ENCODE measurements at places on chromosomes 11 and 22.

- DNase-seq = no peak
Measured at GRCh38 chr11:69648679-69649575, 8.0 kb downstream of the CCND1 start.

DNA sequence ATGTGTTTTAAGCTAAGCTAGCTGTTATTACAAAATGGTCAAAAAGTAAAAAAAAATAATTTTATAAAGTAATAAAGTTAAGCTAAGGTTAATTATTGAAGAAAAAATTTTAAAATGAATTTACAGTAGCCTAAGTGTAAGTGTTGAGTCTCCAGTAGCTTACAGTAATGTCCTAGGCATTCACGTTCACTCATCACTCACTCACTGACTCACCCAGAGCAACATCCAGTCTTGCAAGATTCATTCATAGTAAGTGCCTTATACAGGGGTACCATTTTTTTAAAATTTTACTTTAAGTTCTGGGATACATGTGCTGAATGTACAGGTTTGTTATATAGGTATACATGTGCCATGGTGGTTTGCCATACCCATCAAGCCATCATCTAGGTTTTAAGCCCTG is 11.6 kb upstream of the OOSP4B start:
- no peak for DNase-seq

DNA sequence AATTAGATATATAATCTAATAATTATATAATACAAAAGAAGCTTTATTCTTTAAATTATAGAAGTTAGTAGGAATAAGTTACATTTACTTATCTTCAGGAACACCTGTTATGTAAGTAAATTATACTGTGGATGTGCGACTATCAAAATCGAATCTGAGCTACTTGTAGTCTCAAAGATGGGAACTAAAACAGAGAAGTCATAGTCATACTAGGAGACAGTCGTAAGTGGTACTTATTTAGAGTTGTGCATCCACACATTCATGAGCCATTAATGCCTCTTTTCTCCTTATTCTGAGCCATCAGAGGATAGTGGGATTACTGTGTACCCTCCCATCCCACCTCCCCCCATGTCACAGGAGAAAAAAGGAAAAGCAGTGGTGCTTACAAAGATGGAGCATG is 114.4 kb downstream of the CADM1 start:
- no peak for DNase-seq

- no peak for DNase-seq
Measured at GRCh38 chr11:90223248-90223585, 368 bp upstream of the CHORDC1 start.

DNA sequence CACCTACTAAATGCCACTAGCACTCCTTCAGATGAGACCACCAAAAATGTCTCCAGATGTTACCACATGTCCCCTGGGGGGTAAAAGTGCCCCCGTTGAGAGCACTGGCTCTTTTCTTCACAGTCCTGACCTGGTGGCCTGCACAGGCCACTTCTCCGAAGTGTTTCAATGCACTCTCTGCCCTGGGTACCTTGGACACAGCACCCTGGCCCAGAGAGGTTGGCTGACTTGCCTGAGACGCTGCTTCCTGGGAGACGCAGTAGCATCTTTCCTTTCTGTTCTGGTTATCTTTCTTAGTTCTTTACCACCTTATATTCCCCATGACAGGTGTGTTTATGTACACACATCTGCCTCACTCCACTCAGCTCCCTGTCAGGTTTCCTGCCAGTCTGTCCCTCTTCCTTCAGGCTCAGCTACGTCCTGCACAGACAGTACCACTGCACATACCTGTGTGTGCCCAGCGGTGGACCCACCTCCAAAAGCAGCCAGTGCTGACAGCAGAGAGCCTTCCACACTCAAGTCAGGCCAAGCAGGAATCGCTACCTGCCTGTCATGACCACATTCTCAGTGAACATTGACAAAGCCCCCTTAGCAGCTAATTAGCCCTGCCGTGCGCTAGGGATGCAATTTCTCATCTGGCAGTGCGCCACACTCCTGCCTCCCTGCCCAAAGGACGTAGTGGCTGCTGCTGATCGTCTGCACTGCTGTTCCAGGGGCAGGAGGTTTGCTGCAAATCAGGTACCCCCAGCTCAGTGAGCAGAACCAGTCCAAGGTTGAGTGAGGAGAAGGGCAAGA is 39.0 kb downstream of the FAM83F start:
- no peak for DNase-seq

DNA sequence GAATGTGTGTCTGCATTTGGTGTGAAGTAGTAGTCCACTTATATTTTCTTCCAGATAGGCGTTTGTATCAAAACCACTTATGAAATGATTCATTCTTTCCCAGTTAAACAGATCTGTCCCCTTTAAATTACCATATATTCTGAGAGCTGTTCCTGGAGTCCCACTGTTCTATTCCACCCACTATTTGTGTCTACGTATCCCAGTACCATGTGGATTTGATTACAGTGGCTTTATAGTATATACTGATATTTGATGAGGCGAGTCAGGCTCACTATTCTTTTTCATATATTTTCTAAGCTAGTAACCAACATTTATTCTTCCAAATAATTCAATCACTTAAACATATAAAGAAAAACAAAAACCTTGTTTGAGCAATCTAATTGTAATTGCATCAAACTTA is 81.9 kb upstream of the RASSF10 start:
- no peak for DNase-seq

DNA sequence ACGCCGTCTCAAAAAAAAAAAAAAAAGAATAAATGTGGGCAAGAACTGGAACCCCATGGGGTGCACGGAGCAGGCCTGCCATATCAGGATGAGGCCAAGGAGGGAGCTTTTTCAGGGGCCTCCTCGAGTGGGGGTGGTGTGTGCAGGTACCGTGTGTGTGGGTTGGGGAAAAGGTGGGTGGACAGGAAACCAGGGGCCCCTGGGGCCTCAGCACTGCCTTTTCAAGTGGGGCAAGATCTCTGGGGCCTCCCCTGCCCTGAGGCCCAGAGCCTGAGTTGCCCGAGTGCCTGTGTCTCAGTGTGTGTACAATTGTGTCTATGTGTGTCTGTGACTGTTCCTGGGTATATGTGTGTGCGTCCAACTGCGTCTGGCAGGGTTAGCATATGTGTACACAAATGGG is 23.8 kb downstream of the TEF start:
- peak; percentile 22 for DNase-seq

DNA sequence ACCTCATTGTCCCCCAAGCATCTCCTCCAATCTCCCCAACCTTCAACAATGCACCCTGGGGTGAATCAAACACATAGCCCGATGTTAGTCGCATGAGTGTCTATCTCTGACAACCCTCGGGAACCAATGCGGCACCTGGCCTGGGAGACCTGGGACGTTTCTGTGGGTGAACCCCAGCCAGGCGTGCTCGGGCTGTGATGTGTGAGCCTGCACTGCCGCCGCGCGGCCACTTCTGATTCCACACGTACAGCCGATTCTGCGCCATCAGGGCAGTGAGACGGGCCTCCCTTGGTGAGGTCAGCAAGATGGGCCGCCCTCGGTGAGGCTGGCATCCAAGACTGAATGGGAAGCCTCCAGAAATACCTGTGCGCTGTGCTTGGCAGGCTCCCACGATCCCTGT is 5.2 kb upstream of the H19 start:
- DNase-seq = no peak

DNA sequence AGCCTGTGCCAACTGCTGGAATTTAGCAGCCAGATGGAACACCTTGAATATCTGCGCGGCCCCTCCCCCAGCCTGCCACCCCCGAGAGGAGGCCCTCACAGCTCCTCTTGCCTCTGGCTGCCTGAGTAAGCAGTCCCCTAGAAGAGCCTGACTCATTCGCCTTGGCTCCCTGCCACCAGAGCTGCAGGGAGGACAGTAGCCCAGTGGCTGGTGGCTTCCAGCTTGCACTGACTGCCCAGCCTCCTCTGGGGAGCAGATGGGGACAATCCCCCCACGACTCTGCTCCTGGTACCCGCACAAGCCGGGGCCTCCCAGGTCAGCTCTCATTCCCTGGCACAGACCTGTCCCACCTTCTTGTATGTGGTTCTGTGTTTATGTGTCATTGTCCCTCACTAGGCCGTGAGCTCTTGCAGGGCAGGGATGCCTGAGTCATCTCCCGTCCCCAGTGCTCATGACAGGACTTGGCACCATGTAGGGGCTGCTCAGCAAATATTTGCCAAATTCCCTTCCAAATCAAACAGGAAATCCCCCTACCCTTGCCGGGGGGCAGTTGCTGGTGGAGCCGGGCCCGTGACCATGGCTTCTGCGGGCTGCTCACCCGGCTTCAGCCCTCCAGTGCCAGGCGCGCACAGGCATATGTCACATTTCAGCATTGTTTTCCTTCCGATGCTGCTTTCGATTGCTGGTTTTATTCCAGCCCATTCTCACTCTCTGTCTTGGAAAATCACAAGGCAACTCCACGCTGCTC is 43.6 kb downstream of the CACNG2 start:
- no peak for DNase-seq

GRCh38 chr11:3010521-3011275 is 18.6 kb upstream of the NAP1L4 start:
- no peak for DNase-seq

- no peak for DNase-seq
Measured at GRCh38 chr11:75931124-75931523, 116.1 kb downstream of the UVRAG start.

DNA sequence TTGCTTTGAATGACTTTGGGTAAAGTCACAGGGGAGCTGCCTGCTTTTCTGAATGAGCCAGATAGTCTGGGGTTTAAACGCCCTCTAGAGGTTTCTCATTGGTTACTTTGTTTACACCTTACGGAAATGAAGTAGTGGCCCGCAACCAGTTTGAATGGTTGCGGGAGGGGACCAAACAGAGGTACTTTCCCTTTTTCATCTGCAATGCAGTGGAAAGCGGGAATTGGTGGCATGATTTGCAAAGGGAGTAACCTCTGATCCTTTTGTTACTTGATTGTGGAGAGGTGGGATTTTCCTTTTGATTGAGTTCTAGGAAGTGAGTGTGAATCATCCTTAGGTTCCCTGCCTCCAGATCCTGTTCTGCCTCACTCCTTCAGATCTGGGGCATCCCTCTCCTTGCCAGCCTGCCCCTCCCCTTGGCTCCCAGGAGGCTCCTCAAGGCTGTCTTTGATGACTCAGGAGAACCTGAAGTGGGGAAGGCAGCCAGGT is 15.9 kb upstream of the GLYATL1 start:
- peak; percentile 33 for DNase-seq

DNA sequence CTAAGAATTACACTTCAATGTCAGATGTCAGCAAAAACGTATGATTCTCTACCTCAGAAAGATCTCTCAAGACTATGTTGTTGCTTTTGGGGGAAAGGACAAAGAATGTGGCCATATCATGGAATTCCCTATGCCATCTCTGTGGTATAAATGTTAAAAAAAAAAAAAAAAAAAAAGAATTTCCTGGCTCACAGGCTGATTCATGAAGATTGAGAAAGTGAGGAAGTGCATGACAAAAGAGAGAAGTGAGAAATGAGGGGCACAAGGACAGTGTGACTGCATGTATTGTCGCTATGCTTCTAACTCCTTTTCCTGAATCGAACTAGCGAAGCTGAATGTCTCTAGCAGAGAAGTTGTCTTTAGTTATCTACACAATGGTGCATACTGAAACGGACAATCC is 80.6 kb upstream of the CARD18 start:
- DNase-seq = no peak

- no peak for DNase-seq
Measured at GRCh38 chr11:44804449-44805437, 78.0 kb downstream of the TSPAN18 start.

DNA sequence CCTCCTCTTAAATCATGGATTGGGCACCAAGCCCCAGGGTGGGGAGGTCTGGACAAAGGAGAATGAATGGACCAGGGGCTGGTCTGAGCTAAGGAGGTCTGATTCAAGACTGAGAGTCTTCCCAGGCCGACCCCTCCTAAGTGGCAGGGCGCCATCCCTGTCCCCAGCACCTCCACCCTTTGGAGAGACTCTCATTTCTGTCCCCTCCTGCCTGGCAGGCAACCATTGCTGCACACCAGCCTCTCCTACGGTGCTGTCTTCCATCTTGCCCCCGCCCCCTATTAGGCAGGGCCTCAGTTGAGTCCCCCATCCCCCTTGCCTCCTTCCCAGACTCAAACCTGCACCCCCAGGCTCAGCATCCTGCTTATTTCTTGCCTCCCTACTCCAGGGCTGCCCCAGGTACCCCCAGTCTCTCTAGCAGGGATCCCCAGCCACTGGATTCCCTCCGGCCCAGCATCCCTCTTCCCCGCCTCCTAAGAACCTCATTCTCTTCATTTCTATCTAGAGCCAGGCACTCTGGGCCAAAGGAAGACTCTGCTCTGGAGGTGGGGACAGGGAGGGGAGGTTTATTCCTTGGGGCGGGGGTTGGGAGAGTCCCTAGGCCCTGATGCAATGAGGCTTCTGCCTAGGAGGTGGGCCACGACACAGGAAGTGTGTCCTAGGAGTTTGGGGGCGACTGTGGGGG is 1.7 kb upstream of the RCOR2 start:
- DNase-seq = no peak

- DNase-seq = no peak
Measured at GRCh38 chr22:46250783-46251125, 661 bp upstream of the CDPF1 start.

GRCh38 chr11:107719073-107719472 is 7.2 kb upstream of the SLN start:
- DNase-seq = no peak

- no peak for DNase-seq
Measured at GRCh38 chr11:90614318-90614717, 391.5 kb upstream of the CHORDC1 start.

DNA sequence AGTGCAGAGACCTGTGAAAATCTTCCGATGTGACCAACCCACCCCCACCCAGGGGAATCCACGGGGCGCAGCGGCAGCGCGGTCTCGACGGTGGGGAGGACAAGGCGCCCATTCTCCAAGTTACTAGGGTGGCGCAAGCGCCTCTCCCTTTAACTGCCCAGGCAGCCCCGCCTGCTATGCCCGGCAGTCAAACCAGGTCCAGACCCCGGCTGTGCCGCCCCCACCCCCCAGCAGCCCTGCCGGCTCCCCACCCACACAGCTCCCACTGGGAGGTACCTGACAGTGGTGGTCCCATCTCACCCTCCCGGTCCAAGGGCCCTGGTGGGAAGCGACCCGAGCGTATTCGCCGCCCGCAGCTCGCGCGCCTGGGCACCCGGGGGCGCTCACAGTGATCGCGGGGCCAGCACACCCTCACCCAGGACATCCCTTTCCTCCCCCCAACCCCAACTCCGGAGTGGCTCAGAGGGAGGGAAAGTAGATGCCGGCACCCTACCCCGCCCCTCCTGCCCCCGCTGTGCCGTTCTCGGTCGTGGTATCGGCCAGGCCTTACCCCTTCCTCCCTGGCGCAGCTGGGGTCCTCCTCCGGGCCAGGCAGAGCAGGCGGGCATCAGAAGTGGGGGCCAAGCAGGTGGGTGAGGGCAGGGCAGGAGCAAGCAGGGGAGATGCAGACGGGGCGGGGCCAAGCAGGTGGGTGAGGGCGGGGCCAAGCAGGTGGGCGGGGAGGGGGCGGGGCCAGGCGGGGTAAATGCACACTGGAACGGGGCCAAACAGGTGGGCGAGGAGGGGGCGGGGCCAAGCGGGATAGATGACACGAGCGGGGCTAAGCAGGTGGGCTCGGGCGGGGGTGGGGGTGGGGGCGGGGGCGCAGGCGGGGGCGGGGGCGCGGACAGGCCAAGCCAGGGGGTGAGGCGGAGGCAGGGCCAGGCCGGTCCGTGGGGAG is at the start of gene TRPM5:
Gene TRPM5 (minus strand): TSS at position 634 of the 940 bp plus-strand sequence. CDS start 21,478 bp downstream, outside the sequence.
- no peak for DNase-seq

- DNase-seq = no peak
Measured at GRCh38 chr11:84899740-84900139, 727.4 kb downstream of the DLG2 start.
